Activated B cell treated with CpG ODN at 0.5 μM for 24 hours (primary cell): ENCODE measurements at places on chromosomes 1 and 21. TPM values are rescaled to one million over a fixed set of nuclear protein-coding genes. Genes with fewer than 3 reads are reported as not detected.

DNA sequence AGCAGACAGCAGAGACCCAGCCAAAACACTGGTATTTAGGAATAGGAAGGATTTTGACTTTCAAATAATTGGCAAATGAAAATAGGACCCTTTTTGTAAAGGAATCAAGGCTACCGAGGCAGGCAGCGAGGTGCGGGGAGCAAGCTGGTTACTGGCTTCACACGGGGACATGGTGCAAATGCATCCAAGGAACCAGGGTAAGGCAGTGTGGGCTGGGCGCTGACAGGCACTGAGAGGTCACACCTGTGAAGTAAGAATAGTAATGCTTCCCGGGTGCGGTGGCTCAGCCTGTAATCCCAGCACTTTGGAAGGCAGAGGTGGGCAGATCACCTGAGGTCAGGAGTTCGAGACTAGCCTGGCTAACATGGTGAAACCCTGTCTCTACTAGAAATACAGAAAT, 15.5 kb downstream of the CHAF1B start:
- H3K36me3 ChIP-seq: peaks cover 24% of the 10 kb centered on the region
- no peaks in the 10 kb centered on the region for H3K4me1 ChIP-seq
- no peak for DNase-seq
- no peak overlapping the region for H3K4me3 ChIP-seq

GRCh38 chr21:35616090-35616489, 444.2 kb downstream of the SETD4 start:
- DNase-seq: no peak
- no peaks in the 10 kb centered on the region for H3K36me3 ChIP-seq
- H3K27me3 ChIP-seq: no peaks in the 10 kb centered on the region

- no peak for DNase-seq
- H3K27ac ChIP-seq: no peak overlapping the region
- H3K36me3 ChIP-seq: peaks cover 3% of the 10 kb centered on the region
- peaks cover 8% of the 10 kb centered on the region for H3K4me1 ChIP-seq
Measured at GRCh38 chr1:236149696-236150228, 7.4 kb downstream of the GPR137B start.

- peak overlapping the region; percentile 65 for H3K4me3 ChIP-seq
- no peak for DNase-seq
- H3K36me3 ChIP-seq: peaks cover 2% of the 10 kb centered on the region
- peaks cover 34% of the 10 kb centered on the region for H3K27me3 ChIP-seq
- H3K27ac ChIP-seq: no peak overlapping the region
Measured at GRCh38 chr1:43532716-43533115, 2.0 kb downstream of the PTPRF start.

The OR2M3 gene
- total RNA-seq: not detected in 2 replicates

DNA sequence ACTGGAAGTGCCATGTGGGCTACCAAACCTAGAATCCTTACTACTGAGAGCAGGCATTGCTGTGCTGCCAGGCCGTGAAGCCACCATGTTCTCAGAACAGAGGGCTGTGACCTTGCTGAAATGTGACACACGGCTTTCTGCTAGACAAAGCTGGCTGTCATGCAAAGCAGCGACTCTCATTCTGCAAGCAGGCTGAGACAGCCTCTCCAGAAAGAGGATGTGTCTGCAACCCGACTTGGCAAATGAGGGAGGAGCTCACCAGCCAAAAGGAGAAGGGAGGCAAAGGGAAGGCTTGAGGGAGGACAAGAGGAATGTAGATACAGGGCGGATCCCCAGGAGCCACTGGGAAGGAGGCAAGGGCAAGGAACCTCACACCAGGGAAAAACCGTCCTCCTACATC, 85.7 kb upstream of the KRTAP19-8 start:
- H3K4me1 ChIP-seq: no peaks in the 10 kb centered on the region
- no peaks in the 10 kb centered on the region for H3K36me3 ChIP-seq
- no peak overlapping the region for H3K4me3 ChIP-seq
- H3K27ac ChIP-seq: no peak overlapping the region
- no peak for DNase-seq

- H3K27ac ChIP-seq: peak overlapping the region; percentile 90
- H3K36me3 ChIP-seq: peaks cover 8% of the 10 kb centered on the region
- no peaks in the 10 kb centered on the region for H3K27me3 ChIP-seq
Measured at GRCh38 chr1:27235827-27236226, 1.4 kb downstream of the WDTC1 start.

The TMEM240 gene
- total RNA-seq: 0.31 TPM in 1 of 2 replicates, not detected in the other

DNA sequence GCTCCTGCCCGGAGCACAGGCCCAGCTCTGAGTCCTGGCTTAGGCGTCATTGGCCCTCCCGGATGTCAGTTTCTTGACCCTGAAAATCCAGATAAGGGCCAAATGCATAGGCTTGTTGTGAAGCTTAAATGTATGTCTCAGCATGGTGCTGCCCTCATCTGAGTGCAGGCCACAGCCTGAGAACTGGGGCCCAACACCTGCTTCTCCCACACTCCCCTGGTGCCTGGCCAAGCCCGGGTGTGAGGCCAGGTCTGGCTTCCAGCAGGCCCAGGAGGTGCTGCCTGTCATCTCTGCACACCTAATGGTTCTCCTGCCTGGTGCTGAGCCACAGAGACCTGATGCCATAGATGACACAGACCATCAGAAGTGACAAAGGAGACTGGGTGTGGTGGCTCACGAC, 14.0 kb downstream of the MX2 start:
- H3K27me3 ChIP-seq: no peaks in the 10 kb centered on the region
- DNase-seq: no peak
- H3K4me3 ChIP-seq: no peak overlapping the region
- peaks cover 13% of the 10 kb centered on the region for H3K4me1 ChIP-seq

- peaks cover 68% of the 10 kb centered on the region for H3K36me3 ChIP-seq
- no peaks in the 10 kb centered on the region for H3K27me3 ChIP-seq
- peaks cover 65% of the 10 kb centered on the region for H3K4me1 ChIP-seq
- H3K27ac ChIP-seq: peak overlapping the region; percentile 79
- DNase-seq: no peak
Measured at GRCh38 chr1:22115286-22115685, 27.6 kb downstream of the WNT4 start.

- peaks cover 47% of the 10 kb centered on the region for H3K27me3 ChIP-seq
- DNase-seq: peak; percentile 63
- peaks cover 43% of the 10 kb centered on the region for H3K4me1 ChIP-seq
- peak overlapping the region; percentile 82 for H3K4me3 ChIP-seq
Measured at GRCh38 chr1:12619792-12620487, 1.9 kb upstream of the DHRS3 start.

DNA sequence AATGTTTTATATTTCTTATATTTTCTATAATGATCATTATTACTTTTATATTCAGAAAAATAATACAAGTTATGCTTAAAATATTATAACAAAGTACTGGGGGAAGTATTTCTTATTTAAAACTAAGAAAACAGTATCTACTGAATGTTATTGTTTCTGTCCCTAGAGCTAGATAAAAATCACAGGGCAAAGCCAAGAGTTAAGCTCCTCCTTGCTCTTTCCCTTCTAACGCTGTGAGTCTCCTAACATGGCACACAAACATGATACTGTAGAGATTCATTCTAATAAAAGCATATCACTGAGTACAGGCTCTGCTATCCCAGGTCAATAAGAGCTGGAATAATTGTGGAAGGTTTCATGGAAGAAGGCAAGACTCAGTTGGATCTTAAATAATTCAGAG, 53.4 kb downstream of the PTPN14 start:
- no peaks in the 10 kb centered on the region for H3K36me3 ChIP-seq
- H3K4me1 ChIP-seq: no peaks in the 10 kb centered on the region
- no peaks in the 10 kb centered on the region for H3K27me3 ChIP-seq
- H3K4me3 ChIP-seq: no peak overlapping the region
- no peak overlapping the region for H3K27ac ChIP-seq
- DNase-seq: no peak

GRCh38 chr1:174013864-174014418, 8.2 kb downstream of the RC3H1 start:
- H3K4me1 ChIP-seq: peaks cover 50% of the 10 kb centered on the region
- H3K4me3 ChIP-seq: no peak overlapping the region
- H3K27me3 ChIP-seq: no peaks in the 10 kb centered on the region
- H3K36me3 ChIP-seq: peaks cover 18% of the 10 kb centered on the region

The LCE2A gene
- not detected in 2 replicates for total RNA-seq

The TNNI3K gene
- total RNA-seq: not detected in 2 replicates

The SPAG17 gene
- not detected in 2 replicates for total RNA-seq

The C4BPB gene
- 0.17 and 0.47 TPM in 2 replicates for total RNA-seq

GRCh38 chr1:17892225-17892624, 137.1 kb downstream of the ACTL8 start:
- no peak overlapping the region for H3K4me3 ChIP-seq
- no peaks in the 10 kb centered on the region for H3K4me1 ChIP-seq
- DNase-seq: no peak
- peaks cover 19% of the 10 kb centered on the region for H3K27me3 ChIP-seq
- H3K27ac ChIP-seq: no peak overlapping the region

The FMO2 gene
- not detected in 2 replicates for total RNA-seq

- H3K4me3 ChIP-seq: no peak overlapping the region
- DNase-seq: no peak
- no peaks in the 10 kb centered on the region for H3K4me1 ChIP-seq
- H3K36me3 ChIP-seq: no peaks in the 10 kb centered on the region
- peaks cover 2% of the 10 kb centered on the region for H3K27me3 ChIP-seq
- no peak overlapping the region for H3K27ac ChIP-seq
Measured at GRCh38 chr1:87295445-87296110, 33.1 kb upstream of the LMO4 start.

DNA sequence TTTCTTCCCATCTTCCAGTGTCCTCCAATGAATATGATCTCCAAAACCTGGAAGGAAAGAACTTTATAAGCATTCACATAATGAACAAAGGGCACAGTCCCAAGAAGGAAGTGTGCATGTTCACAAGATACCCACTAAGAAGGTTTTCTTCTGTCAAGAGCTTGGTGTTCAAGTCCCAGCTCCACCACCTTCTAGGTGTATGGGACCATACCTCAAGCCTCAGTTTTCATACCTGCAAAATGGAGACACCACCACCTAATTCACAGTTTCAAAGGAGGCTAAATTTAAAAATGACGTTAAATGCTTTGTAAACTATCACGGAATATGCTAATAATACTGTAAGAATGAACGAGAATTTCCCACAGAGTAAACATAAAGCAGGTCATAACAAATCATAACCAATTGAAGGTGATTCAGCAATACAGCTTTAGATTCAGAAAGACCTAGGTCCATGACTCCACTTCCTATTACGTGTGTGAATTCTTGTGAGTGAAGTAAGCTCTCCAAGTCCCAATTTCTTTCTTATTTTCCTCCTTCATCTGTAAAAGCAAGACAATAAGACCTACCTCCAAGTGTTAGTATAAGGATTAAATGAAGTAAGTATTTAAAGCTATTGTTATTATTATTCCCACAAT, 8.1 kb upstream of the KTI12 start:
- H3K36me3 ChIP-seq: peaks cover 65% of the 10 kb centered on the region
- DNase-seq: no peak
- no peak overlapping the region for H3K4me3 ChIP-seq

- H3K27me3 ChIP-seq: peaks cover 1% of the 10 kb centered on the region
- no peak for DNase-seq
- H3K4me3 ChIP-seq: peak overlapping the region; percentile 53
- H3K27ac ChIP-seq: no peak overlapping the region
Measured at GRCh38 chr1:42960122-42960390, 1.4 kb upstream of the SLC2A1 start.

The S100A7 gene
- not detected in 2 replicates for total RNA-seq

DNA sequence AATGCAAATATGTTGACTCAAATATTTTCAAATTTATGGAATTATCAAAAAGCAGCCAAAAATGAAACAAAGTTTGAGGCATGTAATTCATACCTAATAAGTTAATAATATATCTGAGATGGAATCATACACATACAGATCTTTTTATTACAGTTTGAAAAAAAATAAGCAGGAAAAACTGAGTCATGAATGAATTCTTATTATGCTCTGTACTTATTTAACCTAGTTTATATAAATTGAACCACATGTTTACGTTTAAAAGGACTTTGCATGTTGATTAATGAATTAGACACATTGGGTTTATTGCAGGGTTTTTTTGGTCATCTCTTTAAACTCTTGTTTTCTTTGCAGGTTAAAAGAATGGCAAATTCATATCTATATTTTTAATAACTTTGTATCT, 40.9 kb downstream of the CMPK1 start:
- H3K4me3 ChIP-seq: no peak overlapping the region
- H3K4me1 ChIP-seq: no peaks in the 10 kb centered on the region
- peaks cover 78% of the 10 kb centered on the region for H3K36me3 ChIP-seq
- no peak for DNase-seq
- H3K27me3 ChIP-seq: no peaks in the 10 kb centered on the region
- no peak overlapping the region for H3K27ac ChIP-seq

DNA sequence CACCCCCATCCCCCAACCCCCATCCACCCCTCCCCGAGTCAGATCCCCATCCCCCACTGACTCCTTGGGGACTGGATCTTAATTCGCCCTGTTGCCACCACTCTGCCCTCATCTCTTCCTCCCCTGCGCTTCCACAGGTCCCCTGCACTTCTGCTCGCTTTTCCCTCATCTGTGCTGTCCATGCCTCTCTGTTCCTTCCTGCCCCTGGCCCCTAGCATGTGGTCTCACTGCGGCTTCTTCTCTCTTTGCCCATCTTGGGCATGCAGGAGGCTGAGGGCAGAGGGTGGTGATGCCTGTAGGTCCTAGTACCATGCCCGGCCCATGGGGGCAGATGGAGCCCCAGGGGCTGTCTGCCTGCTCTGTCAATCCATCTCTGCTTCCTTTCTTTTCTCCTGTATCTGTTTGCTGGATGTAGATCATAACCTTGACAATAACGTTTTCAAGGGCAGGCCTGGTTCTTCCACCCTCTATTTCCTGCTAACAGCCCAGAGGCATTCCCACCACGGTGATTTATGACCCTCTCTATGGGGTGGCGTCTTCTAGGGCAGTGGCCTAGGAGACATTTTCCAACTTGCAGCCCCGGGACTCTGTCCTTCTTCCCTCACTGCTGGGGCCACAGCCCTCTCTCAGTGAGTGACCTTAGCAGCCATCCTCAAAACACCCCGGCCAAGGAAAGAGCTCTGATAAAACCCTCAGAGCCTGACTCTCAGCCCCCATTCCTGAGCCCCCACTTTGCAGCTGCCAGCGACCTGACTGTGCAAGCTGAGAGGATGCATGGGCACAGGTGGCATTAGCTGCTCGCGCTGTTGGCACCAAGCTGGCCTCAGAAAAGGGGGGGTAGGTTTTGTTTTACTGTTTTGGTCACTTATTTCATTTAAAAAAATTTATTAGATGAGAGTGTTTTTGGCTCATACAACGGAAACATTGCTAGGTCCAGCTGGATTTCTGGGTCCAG, 33.9 kb downstream of the TMEM51 start:
- H3K27ac ChIP-seq: no peak overlapping the region
- no peak overlapping the region for H3K4me3 ChIP-seq
- no peaks in the 10 kb centered on the region for H3K36me3 ChIP-seq
- no peaks in the 10 kb centered on the region for H3K4me1 ChIP-seq
- no peak for DNase-seq

GRCh38 chr1:10685196-10685807, 111.1 kb downstream of the CASZ1 start:
- no peak overlapping the region for H3K27ac ChIP-seq
- peaks cover 10% of the 10 kb centered on the region for H3K36me3 ChIP-seq
- no peaks in the 10 kb centered on the region for H3K27me3 ChIP-seq
- H3K4me3 ChIP-seq: no peak overlapping the region
- peaks cover 5% of the 10 kb centered on the region for H3K4me1 ChIP-seq

GRCh38 chr1:22860414-22860800, 112.3 kb downstream of the LACTBL1 start:
- peaks cover 12% of the 10 kb centered on the region for H3K4me1 ChIP-seq
- no peaks in the 10 kb centered on the region for H3K36me3 ChIP-seq
- no peak overlapping the region for H3K4me3 ChIP-seq
- DNase-seq: no peak
- H3K27me3 ChIP-seq: peaks cover 2% of the 10 kb centered on the region
